Upper lobe of right lung (tissue), 1 donor: ENCODE measurements at places on chromosomes 2 and 18.
A peak's percentile ranks its signal among the peaks of the same experiment; 100 is the strongest.

DNA sequence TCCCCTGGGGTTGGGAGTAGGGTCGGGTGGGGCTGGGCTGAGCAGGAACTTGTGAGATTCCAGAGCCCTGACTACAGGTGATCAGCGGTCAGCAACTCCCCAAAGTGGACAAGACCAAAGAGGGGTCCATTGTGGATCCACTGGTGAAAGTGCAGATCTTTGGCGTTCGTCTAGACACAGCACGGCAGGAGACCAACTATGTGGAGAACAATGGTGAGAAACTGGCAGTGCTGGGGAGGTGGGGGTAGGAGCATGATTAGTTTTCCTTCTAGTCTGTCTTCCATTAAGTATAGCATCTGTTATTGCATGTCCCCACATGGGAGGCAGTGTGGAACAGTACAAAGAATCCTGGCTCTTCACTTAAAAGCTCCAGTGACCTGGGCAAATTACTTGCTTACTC lies 23.7 kb downstream of the ZNF142 start:
- DNase-seq = no peak

DNA sequence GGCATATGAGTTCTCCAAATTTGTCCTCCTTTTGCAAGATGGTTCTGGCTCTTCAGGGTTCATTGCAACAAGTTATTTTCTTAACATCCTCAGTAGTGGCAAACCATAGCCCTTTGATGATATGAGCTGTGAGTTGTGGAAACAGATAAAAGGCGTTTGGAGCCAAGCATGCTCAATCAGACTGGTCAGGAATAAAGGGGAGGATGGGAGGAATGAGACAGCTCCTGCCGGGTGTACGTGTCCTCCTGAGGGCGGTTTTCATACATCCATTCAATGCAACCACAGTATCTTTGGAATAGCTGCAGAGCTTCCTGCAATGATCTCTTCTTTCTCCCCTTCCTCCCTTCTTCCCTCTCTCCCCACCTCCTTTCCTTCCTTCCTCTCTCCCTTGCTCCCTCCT lies 245.8 kb downstream of the GLI2 start:
- DNase-seq = no peak

- no peak for DNase-seq
Observed at GRCh38 chr2:162686336-162686735, 152.2 kb downstream of the KCNH7 start.

DNA sequence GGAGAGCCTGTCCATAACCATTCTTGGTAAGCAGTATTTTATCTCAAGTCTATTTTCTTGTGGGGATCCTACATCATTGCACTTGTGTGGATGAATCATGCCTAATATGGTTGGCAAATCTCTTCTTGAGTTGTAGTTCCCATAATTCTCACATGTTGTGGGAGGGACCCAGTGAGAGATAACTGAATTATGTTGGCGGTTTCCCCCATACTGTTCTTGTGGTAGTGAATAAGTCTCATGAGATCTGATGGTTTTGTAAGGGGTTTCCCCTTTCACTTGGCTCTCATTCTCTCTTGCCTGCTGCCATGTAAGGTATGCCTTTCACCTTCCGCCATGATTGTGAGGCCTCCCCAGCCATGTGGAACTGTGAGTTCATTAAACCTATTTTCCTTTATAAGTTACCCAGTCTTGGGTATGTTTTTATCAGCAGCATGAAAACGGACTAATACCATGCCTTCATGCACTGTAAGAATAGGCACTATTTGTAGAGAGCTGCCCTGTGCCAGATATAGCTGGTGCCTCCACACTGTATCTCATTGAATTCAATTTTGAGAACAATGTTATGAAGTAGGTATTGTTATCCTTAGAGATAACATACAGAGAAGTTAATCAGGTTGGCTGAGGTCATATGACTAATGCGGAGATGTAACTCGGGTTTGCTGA lies 148.3 kb downstream of the PLCL1 start:
- DNase-seq = no peak

GRCh38 chr2:95122197-95122551 lies 566 bp upstream of the MRPS5 start:
- no peak for DNase-seq

DNA sequence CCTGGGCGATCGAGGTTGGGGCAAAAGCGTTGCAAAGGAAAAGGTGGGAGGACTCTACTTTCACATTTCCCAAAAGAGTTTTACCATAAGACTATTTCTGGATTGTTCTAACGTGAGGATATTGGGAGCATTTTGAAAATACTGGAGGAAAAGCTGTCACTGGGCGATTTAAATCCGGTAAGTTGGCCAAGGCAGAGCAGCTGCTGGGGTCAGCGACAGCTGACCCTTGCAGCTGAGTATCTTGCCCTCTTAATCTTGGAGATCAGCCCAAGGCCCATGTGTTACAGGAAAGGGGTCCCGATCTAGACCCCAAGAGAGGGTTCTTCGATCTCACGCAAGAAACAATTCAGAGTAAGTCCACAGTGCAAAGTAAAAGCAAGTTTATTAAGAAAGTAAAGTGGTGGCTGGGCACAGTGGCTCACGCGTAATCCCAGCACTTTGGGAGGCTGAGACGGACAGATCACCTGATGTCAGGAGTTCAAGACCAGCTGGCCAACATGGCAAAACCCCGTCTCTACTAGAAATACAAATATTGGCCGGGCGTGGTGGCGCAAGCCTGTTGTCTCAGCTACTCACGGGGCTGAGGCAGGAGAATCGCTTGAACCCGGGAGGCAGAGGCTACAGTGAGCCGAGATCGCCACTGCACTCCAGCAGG lies 964 bp upstream of the ST3GAL5 start:
- DNase-seq = peak; percentile 78

DNA sequence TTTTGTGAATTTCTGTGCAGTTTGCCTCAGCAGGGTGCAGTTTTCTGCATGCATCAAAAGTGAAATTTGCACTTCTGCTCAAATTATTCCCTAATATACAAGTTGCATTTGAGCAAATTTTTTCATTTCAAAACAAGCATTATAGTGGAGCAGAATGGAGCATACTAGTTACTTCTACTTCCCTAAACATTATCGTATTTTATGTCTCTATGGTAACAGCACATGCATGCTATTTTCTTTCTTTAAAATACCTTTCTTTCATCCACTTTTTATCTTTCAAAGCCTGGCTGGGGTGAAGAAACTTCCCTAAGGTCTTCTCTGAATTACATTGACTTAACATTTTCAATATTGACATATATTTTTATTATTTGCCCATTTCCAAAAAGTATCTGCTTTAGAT lies 11.2 kb downstream of the RHBDD1 start:
- DNase-seq = no peak

- no peak for DNase-seq
Observed at GRCh38 chr2:204750389-204750788, 205.1 kb downstream of the PARD3B start.

- no peak for DNase-seq
Observed at GRCh38 chr2:232214053-232214452, 164.5 kb upstream of the ALPP start.

DNA sequence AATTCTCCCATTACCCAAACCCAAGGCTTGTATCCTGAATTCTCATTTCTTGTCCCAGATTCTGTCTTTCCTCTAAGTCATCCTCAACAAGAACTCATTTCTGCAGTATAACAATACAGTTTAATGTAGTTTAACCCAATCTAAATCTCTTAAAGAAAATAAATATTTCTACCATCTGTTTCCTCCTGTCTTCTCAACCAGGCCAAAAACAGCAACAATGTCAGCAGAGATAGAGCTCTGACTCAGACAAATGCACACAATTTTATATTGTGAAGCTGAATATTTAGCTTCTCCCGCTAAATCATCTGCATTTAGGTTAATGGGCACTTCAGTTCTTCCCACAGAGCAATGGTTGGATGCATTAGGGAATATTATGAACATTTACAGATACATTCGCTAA lies 35.7 kb upstream of the KYNU start:
- no peak for DNase-seq
